Ecto neural progenitor cell (in vitro differentiated cells): ENCODE measurements at places on chromosomes 16 and 17.
A peak's percentile ranks its signal among the peaks of the same experiment; 100 is the strongest.

- no peak for DNase-seq
These were observed 37.6 kb downstream of the USP10 start for GRCh38 chr16:84737192-84738011.

DNA sequence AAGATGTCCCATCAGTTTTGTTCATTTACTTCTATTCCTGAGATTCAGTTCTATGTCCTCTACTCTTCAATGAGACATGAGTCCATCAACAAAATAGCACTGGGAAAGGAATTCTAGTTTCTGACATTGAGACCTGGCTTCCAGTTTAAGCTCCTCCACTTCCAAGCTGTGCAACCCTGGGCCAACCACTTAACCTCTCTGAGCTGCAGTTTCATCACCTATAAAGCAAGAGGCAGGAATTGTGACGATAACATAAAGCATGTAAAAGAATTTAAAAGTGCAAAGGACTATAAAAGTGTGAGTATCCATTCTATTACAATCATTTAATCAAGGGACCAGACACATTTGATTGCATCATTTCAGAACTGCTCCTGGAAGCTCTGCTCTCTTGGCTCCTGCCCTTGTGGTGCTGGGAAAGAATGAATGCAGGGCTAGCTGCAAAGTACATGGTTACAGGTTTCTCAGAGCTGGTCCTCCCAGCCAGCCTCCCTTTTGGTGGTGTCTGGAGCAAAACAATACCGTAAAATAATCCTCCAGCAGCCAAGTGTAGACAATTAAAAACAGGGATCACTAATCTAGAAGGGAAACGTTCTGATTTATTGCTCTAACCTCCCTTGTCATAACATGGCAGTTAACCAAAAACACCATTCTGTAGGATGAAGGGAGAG lies 113.9 kb downstream of the VPS53 start:
- no peak for DNase-seq

DNA sequence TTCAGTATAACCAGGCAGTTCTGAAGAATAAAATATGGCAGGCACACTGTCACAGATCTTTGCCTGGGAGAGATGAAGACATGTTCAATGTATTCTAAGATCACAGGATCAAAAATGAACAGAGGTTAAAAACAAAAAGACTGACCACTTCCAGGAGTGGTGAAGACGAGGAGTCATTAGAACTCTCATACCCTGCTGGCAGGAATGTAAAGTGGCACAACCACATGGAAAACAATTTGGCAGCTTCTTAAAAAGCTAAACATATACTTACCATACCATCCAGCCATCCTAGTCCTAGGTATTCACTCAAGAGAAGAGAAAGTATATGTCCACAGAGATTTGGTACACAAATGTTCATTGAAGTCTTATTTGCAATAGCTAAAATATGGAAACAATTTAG lies 406.3 kb downstream of the NPIPA8 start:
- DNase-seq = no peak

DNA sequence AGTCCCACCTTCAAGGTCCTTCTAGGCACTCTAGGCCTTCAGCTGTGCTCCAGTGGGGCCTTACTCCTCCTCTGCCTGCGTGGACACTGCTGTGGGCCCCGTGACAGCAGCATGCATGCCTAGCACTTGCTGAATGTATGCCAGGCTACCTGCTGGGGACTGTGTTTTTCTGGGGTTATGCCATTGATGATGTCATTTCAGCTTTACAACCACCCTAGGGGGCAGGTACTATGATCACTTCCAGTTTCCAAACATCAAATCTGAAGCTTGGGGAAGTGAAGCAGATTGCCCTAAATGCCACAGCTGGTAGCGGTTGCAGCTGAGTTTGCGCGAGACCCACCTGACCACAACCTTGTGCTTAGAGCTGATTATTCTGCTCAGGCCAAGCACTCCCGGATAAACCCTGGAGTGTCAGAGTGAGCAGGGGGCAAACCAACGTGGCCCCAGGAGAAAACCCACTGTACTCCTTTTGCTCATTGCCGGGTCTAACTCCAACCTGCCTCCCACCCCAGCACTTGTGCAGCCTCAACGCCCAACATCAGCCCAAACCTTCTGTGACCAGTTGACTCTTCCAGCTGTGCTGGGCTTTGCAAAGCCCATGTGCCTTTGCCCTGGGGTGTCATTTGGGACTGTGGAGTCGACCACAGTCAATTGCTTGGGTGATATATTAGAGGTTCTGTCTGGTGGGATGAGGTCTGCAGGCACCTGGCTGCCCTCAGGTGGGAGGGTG lies 168.4 kb downstream of the ENGASE start:
- no peak for DNase-seq

GRCh38 chr16:86761111-86762031 lies 183.0 kb downstream of the FOXL1 start:
- DNase-seq = peak; percentile 84

GRCh38 chr17:67360880-67361279 lies 5.5 kb downstream of the PSMD12 start:
- no peak for DNase-seq

DNA sequence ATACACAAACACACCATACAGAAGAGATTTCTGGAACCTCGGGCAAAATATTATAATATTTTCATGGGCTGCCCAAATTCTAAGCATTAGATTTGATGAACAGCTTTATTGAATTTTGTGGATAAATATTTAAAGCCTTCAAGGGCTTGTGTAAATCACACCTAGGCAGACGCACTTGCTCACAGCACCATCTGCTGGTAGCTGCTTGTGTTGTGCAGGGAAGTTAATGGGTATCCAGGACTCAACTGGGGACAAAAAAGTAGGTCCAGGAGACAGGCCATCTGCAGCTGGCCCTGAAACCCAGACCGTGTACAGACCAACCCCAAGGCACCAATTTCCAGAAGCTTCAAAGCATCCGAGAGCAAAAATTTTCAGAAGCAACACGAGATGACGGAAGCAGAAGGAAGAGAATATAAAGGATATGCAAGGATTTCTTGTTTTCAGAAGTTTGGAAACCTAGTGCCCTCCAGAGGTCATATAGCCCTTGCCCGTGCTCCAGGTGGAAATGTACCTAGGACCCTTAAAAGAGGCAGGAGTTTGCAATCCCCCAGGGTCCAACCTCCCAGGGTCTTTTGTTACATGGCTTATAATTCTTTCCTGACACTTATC lies 140.0 kb downstream of the CHD9NB start:
- peak; percentile 72 for DNase-seq

DNA sequence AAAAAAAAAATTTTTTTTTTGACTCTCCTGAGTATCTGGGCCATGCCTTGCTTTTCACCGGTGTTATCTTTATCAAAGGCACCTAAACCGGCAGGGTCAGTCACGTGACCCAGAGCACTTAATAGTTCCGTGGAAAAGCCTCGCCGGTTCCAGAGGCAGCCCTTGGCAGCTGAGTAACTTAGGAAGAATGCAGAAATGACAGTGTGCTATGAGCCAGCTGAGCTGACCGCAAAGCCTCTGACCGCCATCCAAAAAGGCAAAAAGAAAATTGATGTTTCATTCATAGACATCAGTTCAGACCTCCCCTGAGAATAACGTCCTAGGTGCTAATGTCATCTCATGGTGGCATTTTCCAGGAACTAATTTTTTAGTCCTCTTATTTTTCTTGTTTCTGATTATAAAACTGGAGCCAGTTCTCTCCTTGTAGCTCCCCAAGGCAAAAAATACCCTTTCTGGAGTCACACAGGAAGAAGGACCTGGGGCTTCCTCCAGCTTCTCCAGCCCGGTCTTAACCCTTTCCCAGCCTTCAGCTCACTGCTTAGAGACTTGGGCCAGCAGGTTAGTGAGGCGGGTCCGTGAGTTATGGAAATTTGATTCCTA lies 122.6 kb downstream of the SOCS1 start:
- no peak for DNase-seq

- no peak for DNase-seq
These were observed 9.3 kb upstream of the SLC16A5 start for GRCh38 chr17:75078284-75079022.

DNA sequence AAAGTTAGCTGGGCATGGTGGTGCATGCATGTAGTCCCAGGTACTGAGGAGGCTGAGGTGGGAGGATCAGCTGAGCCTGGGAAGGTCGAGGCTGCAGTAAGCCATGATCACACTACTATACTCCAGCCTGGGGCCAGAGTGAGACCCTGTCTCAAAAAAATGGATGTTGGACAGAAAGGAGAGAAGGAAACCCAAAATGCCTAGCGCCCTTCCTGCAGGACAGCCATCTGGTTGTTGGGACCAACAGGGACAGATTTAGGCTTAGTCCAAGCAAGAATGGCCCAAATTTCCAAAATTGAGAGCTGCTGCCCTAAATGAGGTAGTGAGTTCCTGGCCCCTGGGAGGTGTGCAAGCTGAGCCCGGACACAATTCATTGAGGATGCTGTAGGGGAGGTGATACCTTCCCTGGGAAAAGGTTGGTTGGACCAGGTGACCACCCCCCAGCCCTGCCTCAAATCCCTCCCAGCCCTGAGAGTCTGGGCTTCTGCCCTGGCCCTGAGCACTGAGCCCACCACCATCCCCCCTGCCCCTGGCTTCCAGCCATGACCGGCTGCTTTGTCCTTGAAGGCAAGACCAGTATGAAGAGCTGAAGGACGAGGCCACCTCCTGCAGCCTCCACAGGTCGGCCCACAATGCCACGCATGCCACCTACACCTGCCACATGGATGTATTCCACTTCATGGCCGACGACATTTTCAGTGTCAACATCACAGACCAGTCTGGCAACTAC lies 35.1 kb downstream of the IL21R start:
- DNase-seq = peak; percentile 29

DNA sequence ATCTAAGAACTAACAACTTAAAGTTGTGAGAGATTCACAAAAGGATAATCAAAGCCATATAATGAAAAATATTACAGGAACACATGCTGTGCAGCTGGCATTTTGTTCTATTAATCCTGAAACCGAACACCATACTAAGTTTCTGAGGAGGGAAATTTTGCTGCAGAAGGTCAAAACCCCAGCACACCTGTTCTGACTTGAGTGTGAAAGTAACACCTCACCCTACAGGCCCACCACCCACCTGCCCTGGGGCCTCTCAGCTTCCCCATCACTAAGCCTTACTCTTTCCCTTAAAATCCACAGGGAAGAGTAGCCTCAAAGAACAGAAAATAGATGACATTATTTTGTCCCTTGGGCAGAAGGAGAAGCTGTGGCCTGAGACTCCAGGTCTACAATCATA lies 44.8 kb downstream of the STAT5A start:
- DNase-seq = no peak

DNA sequence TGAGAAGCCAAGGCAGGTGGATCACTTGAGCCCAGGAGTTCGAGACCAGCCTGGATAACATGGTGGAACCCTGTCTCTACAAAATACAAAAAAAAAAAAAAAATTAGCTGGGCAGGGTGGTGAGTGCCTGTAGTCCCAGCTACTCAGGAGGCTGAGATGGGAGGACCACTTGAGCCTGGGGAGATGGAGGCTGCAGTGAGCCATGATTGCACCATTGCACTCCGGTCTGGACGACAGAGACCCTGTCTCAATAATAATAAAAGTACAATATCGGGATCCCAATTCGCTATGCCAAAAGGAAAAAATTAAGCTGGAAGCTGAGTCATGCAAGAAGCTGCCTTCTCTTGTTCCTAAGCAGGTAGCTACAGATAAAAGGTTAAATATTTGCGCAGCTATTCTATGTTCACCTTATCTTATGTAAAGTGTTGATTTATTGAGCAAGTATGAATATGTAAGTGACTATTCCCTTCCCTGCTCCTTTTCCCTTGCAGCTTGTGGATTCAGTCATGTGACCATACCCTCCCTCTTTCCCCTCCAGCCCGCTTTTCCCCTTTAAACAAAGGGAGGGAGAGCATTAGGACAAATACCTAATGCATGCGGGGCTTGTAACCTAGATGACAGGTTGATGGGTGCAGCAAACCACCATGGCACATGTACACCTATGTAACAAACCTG lies 112.0 kb downstream of the LITAF start:
- DNase-seq = no peak

- DNase-seq = no peak
These were observed 12.2 kb downstream of the ENGASE start for GRCh38 chr17:79086609-79087427.

DNA sequence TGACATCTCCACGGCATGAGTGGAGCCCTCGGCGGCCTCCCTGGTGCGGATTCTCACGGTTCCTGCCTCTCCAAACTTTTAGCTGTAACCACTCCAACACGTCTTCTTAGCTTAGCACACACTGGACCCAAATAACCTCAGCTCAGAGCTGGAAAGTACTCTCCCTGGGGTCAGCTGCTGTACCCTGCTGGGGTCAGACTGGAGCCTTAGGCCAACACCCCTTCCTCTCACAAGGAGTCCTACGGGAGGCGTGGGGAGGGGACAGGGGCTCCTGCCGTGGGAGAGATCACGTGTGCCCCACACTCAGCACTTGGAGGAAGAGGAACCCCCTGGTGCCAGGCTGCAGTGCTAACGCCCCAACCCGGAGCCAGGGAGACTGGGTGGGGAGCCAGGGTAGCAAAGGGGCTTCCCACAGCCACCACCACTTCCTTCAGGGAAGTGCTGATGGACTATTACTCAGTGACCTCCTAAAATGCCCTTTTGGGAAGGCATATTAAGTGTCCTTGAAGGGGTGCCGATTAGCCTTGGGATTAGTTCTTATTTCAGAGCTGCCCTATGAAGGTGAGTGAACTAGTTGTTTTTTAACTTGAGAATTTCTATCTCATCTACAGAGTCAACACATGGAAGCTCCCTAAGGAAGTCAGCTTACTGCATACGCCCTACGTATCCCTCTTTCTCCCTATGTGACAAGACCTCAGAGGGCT lies 124.0 kb downstream of the HIC1 start:
- no peak for DNase-seq

DNA sequence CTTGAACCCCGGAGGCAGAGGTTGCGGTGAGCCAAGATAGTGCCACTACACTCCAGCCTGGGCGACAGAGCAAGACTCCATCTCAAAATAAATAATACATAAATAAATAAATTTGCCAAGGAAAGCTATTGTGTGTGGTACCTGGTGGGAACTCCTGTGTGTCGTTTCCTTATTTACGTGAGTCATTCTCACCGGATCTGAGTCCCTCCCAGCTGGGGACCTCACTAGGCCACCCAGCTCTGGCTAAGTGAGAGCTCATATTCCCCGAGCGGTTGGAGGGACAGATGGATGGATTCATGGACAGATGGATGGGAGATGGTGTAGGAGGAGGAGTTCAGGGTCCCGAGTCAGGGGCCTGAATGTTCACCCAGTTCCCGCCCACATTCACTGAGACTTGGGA lies 22.9 kb upstream of the C1QL1 start:
- no peak for DNase-seq

GRCh38 chr17:21678393-21679081 lies 13.8 kb upstream of the KCNJ18 start:
- no peak for DNase-seq

DNA sequence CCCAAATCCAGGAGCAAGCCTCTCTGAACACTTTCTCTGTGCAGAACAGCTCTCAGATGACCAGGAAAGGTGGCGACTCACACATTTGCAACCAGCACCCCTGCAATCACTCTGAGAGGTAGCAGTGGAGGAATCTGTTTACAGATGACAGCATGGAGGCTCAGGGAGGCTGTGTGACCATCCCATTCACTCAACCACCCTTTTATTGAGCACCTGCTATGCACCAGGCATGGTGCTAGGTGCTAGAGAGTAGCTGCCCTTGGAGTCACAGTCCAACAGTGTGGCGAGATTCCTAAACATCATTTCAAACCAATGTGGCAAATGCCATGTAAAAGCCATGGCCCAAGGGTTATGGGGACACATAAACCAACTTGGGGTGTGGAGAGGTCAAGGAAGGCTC lies 1.5 kb upstream of the ITGB4 start:
- DNase-seq = no peak

GRCh38 chr16:89721546-89722391 lies 432 bp downstream of the ZNF276 start:
- peak; percentile 65 for DNase-seq
